B cell (primary cell): ENCODE measurements at places on chromosomes 13 and 19.
A peak's percentile ranks its signal among the peaks of the same experiment; 100 is the strongest.

- peak; percentile 54 for DNase-seq
These were observed 17.7 kb downstream of the POLRMT start for GRCh38 chr19:615619-616018.

DNA sequence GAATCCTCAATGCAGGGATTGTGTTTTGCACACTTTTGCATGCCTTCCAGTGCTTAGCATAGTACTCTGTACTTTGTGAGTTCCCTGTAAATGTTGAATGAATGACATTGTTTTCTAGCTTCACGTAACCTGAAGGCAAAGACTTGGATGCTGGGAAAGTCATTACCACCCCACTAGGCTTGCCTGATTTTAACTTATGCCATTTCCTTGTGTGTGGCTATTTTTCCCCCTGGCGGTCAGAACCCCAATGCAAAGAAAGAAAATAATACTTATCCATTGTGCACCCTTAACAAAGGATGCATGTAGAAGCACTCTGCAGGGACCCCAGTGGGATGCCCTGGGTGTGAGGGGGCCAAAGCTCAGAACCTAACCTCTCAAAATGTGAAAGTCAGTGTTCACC, 1.2 kb upstream of the ENOX1 start:
- DNase-seq: no peak

DNA sequence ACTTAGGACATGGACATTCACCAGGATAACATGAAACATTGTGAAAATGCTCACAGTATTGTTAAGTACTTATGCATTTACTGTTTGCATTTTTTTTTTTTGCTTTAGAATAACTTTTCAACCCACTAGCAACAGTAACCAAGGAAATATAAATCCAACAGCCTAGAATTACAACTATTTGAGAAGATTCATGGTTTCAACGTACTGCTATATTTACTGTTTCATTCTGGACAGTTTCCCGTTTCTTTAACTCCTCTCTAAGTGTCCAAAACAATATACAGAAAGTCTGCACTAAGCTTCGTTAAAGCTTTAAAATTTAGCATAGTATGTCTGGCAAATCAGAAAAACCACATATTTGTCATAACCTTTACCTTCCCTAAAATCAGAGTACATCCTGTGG, 2.7 kb downstream of the SMAD9 start:
- no peak for DNase-seq

DNA sequence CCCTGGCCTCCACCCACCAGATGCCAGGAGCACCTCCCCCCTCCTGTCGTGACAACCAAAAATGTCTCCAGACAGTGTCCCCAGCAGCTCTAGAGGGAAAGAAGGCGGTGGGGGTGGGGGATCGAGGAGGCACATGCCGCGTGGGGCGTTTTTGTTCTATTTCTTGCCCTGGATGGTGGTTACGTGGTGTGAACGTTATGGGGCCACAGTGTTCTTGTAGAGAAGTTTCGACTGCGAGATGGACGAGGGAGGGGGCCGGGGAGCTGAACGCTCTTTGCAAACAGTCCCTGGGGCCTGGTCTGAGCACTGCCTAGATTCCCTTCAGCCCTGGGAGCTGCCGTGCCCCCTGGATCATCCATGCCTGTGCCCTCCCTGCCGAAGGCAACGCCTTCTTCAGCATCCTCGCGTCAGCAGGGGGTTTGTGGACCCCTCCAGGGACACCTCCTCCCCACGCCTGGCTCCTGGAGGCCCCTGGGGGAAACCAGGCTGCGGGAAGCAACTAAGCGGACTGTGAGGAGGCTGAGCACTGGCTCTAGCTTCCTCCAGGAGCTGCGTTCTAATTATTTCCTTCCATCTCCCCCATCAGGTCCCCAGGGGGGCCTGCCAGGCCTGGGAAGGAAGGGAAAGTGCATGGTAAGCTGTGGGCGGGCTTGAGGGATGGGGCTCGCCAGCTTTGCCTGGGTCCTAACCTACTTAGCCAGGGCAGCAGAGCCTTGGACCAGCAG, 131.5 kb downstream of the IER2 start:
- no peak for DNase-seq

DNA sequence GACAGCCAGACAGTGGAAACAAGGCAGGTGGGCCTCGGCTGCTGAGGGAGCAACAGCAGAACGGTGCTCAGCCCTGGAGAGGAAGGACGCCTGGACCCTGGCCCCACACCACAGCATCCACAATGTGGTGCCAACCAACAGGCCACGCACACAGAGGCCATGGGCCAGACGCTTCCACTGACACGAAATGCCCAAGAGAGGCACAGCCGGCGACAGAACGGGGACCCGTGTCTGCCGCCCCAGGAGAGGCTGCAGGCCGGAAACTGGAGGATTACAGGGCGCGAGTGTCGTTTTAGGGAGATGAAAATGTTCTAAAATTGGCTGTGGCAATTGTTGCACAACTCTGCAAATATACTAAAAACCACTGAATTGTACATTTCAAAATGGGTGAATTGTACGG, 69.7 kb downstream of the RASA3 start:
- no peak for DNase-seq

GRCh38 chr19:21463449-21464105, 41.8 kb upstream of the ZNF429 start:
- DNase-seq: peak; percentile 65

GRCh38 chr13:96746886-96747285, 247.4 kb downstream of the OXGR1 start:
- DNase-seq: no peak

DNA sequence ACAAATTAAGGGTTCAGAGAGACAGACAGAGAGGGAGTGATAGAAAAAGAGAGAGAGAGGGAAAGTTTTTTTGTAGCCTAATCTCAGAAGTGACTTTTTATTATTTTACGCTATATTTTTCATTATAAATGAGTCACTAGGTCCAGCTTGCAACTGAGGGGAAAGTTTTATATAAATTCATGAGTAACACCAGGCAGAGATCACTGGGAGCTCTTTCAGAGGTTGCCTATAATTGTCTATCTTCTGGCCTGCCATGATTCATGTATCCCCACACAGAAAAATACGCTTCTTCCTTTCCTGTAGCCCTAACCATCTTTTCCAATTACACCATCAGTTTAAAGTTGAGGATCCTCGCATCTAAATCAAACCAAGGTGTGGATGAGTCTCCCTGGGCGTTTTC, 467.9 kb downstream of the SLITRK1 start:
- no peak for DNase-seq

GRCh38 chr19:41455936-41456335, 13.0 kb downstream of the ERICH4 start:
- no peak for DNase-seq

DNA sequence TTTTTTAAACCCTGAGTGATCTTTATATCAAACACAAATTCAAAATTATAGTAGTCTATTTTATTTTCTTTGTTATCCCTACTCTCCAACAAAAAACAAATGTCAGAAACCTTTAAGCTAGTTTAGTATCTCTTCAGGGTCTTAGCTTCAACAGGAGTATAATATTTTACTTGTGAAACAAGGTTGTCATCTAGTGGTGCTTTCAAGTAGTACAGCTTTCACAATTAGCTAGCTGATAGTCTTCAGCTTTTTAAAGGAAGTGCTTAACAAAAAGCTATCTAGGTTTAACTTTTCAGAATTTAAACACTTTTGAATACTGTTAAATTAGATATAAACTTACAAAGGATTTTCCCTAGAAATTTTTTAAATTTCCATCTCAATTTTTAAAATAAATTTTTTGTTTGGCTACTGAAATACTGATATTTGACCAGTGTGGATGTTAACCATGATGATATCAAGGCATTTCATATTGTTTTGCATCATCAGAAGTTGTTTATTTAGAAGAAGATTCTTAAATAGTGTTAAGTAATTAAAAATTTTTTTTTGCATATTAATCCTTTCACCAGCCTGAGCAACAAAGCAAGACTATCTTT, 34.2 kb downstream of the TDRD3 start:
- peak; percentile 69 for DNase-seq

DNA sequence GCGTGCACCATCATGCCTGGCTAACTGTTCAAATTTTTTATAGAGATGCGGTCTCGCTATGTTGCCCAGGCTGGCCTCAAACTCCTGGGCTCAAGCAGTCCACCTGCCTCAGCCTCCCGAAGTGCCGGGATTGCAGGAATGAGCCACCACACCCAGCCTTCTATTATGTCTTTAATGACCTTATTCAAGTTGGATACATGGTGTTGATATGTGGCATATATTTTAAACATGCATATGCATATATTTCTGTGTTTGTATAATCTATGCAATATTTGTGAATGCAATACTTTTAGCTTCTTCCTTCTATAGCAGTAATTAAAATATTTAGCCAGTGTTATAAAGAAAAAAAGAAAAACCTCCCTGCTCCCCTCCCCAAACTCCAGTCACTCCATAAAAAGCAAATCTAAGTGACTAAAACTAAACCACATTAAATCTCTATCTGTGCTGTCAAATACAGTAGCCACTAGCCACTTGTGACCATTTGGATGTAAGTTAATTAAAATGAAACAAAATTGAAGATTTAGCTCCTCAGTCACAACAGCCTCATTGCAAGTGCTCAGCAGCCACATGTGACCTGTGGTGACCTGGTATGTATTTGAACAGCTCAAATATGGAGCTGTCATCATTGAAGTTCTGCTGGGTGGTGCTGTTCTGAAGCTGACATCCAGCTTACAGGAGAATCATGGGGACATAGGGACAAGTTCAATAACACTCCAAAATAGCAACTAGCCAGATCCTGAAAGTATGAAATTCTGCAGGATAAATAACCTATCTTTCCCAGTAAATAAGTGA, 27.4 kb downstream of the FCGBP start:
- no peak for DNase-seq

DNA sequence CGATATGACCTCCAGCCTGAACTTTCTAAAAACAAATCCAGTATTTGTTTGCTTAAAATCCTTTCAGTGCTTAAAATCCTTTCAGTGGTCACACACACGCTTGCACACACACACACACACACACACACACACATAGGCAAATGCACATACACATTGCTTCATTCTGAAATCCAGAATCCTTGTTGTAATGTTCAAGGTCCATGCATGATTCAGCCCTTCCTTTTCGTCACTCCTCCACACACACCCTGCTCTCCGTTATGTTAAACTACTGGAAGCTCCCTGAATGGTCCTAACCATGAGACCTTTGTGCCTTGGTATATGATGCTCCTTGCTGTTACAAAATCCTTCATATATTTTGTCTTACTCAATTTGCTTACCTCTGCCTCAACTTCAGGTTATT, 44.9 kb downstream of the SERTM1 start:
- DNase-seq: no peak

DNA sequence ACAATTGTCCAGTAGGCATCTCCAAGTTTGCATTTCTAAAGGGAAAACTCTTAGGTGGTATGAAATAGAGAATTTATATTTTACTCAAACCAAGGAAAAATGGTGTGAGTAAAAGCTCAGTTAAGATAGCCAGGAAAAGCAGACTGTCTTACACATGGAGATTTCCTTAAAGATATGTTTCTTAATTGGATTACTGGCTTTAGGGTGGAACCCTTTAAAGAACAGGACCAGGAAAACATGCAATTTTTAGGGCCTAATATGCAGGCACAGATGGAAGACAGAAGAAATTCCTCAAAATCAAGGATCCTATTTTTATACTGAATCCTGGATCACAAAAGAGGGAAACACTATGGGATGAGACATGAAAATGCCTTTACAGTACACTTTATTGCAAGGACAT, 100.3 kb upstream of the PCDH17 start:
- DNase-seq: no peak

- no peak for DNase-seq
These were observed 525.0 kb upstream of the SLITRK6 start for GRCh38 chr13:86324191-86324590.

GRCh38 chr13:98220271-98220791, 43.3 kb upstream of the RNF113B start:
- DNase-seq: no peak

GRCh38 chr19:12946092-12946721, 545 bp downstream of the RAD23A start:
- DNase-seq: no peak

- DNase-seq: no peak
These were observed 5.3 kb downstream of the EFNA2 start for GRCh38 chr19:1290703-1291651.

DNA sequence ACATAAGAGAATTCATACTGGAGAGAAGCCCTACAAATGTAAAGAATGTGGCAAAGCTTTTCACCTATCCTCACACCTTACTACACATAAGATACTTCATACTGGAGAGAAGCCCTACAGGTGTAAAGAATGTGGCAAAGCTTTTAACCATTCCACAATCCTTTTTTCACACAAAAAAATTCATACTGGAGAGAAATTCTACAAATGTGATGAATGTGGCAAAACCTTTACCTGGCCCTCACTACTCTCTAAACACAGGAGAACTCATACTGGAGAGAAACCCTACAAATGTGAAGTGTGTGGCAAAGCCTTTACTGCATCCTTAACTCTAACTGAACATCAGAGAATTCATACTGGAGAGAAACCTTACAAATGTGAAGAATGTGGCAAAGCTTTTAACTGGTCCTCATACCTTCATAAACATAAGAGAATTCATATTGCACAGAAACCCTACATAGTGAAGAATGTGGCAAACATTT, 14.0 kb upstream of the ZNF506 start:
- DNase-seq: no peak

DNA sequence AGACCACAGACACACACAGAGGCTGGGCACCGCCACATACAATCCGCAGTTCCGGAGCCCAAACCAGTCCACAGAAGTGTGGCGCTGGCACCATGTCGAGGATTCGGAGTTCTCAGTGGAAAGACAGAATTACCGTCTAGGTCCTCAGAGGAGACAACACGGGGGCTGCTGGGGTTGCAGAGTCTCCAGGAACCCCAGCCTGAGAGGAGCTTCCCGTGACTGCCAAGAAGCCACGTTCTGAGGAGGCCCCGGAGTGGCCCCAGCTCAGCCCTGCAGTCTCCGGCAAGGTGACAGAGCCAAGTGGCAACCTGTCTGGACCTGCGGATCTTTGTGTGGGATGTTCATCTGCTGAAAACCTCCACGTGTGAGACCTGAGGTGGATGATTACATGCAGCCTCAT, 7.3 kb upstream of the ADPRHL1 start:
- no peak for DNase-seq

- no peak for DNase-seq
These were observed 301.1 kb downstream of the FGF9 start for GRCh38 chr13:21971662-21972621.

DNA sequence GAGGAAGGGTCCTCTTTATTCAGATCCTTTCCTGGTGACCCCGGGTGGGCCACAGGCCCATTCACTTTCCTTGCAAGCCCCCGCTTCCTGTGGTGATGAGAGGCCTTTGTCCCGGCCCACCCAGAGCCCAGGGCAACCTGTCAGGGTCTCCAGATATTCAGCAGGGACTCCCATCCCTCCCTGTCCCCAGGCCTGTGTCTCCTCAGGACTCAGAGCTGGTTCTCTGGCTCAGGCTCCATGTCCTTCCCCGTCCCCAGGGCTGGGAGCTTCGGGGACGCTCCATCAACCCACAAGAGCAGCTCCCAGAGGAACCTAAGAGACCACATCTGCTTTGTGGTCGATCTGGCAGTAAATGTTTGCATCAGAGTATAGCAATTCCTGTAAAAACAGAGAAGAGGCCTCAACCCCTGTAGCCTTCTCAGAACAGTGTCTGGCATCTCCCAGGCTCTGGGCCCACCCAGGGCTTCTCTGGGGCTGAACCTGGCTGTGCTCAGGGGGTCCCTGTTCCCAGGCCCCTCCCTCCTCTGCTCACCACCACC, 7.8 kb downstream of the CEACAM4 start:
- no peak for DNase-seq

GRCh38 chr13:38947054-38947453, 43.6 kb downstream of the STOML3 start:
- no peak for DNase-seq

GRCh38 chr19:8697671-8698432, 743 bp downstream of the ACTL9 start:
- DNase-seq: no peak

- DNase-seq: no peak
These were observed 593.0 kb downstream of the UQCRFS1 start for GRCh38 chr19:28619816-28620429.
